ENCODE measurements at places on chromosomes 7 and 10.

GRCh38 chr10:82880776-82881290 lies 1005.8 kb downstream of the NRG3 start:
- no peak for DNase-seq

GRCh38 chr10:88238615-88238914 lies 344.6 kb downstream of the RNLS start:
- no peak for DNase-seq

- no peak for DNase-seq
Measured at GRCh38 chr10:126376956-126377355, 11.3 kb downstream of the ADAM12 start.

DNA sequence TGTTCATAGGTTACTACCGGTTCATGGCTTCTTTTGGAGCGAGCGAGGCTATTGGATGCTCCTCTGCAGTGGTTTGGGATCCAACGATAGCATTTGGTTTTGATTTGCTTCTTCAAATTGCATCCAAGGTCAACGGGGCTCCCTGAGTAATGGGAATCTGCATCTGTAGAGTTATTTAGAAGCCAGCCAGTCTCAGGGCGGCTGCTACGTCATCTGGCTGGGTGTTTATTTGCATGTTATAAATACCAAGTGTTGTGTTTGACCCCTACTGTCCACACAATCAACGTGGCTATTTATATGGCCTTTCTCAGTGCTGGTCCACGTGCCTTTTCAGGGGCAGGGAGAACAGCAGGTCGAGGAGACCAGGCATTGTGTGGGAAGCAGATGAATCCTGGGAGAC lies 137.7 kb downstream of the PRPF18 start:
- DNase-seq: no peak

DNA sequence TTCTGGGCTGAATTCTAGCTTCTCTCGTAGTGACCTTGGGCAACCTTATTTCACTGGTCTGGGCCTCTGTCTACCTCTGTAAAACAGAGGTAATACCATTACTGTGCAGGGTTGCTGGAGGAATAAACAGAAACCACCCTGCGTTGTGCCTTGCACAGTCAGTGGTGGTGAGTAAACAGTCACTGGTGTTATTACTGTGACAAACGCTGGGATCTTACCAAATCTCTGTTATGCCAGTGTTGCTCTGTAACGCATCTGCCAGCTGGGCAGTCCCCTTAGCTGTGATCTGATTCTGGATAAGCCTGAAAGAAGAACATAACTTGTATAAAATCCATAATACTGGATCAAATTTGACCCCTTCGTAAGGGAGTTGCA lies 49.4 kb downstream of the NOD1 start:
- DNase-seq: no peak

GRCh38 chr7:122604251-122604650 lies 94.7 kb downstream of the RNF133 start:
- no peak for DNase-seq
